ENCODE measurements at places on chromosomes 1 and 21.

DNA sequence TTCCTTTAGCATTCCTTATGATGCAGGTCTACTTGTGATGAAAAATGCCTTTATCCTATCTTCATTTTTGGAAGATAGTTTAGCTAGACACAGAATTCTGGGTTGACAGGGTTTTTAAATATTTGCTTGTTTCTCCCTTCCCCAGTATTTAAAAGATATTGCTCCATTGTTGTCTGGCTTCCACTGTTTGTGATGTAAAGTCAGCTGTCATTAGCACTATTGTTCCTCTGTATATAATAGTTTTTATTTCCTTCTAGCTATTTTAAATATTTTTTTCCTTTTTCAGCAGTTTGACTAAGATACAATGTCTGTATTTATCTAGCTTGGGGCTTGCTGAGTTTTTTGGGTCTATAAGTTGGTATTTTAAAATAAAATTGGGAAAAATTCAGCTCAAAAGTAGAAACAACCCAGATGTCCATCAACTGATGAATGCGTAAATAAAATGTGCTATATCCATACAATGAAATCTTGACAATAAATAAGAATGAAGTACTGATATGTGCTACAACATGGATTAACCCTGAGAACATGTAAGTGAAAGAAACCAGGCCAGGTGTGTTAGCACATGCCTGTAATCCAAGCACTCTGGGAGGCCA lies 11.2 kb downstream of the IFT25 start:
- no peak for DNase-seq

DNA sequence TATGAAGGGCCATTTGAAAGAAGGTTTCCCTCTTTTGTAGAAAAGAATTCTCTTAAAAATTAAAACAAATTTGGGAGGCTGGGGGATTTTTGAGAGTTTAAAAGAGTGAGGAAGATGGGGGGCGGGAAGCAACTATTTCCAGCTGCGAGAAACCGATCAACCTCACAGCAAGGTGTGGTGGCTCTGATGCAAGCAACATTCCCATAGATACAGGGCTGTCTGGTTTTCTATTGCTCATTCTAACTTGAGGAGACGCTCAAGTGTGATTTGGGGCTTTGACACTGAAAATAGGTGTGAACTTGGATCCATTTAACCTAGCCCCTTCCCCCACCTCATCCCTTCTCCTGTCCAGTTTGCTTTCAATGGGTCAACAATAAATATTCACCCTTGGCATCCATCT lies 7.2 kb downstream of the RUNX1 start:
- DNase-seq: no peak

GRCh38 chr21:32455548-32455947 lies 43.0 kb downstream of the EVA1C start:
- no peak for DNase-seq

- DNase-seq: no peak
Observed at GRCh38 chr1:16199700-16200099, 12.8 kb downstream of the ARHGEF19 start.

DNA sequence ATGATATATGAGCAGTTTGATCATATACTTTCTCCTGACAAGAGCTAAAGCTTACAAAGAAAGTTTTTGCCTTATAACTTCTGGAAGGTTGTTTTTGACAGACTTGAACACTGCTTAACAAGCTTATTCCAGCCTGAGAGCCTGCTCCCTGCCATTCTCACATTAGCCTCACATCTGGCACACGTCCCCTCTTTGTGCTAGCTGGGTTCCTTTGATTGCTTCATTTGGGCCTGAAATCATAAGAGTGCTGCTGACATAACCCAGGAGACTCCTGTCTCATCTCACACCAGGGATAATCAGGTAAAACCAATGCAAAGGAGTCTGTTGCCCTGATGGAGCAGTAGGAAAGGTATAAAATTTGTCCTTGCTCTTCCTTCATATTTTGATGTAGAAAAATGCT lies 1411.7 kb upstream of the B3GALT2 start:
- no peak for DNase-seq

DNA sequence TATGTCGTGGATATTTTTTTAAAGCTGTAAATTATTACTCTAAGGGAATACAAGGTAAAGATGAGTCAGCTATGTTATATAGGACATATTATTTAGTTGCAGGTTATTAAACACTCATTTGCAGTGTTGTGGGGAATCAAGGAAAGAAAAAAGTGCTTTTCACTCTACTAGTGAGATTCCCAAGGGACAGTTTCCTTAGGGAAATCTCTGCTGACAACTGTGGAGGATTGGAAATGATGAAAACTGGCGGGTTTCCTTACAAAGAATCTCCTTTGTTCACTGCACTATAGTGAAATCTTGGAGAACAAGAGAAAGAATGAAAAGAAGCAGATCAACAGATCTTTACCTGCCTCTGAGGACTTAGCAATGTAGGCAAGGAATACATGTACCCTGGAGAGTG lies 24.5 kb upstream of the TRIM45 start:
- DNase-seq: no peak

DNA sequence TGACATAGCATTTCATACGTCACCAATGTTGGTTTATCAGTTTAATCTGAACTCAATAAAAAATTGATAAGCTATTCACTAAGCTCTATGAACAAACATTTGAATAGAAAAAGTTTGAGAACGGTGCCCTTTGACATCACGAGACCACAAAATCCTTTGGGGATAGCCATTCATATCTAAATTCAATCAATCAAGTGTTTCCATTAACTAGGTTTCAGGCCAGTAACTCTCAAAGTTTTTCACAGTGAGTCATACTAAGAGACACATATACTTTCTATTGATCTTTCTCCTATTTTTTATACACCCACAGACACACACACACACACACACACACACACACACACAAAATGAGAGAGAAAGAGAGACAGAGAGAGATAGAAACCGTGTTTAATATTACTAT lies 235.4 kb upstream of the SNX7 start:
- no peak for DNase-seq
